ENCODE measurements at places on chromosomes 12 and 14.

- DNase-seq = no peak
Measured at GRCh38 chr12:92552412-92553108, 150.2 kb upstream of the PLEKHG7 start.

DNA sequence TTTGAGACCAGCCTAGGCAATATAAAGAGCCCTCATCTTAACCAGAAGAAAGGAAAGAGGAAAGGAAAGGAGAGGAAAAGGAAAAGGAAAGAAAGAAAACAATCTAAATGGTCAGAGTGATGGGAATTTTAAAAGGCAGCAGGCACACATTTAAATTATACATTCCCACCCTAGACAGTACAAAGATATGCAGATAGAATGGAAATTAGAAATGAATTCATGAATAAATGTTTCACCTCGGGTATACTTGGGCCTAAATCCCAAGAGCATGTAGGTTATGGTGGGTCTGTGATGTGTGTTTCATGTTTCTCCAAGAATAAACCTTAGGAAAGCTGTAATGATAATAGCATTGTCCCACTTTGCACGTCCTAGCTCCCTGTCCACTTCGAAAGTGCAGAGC lies 104.6 kb upstream of the SLCO1C1 start:
- DNase-seq = no peak

DNA sequence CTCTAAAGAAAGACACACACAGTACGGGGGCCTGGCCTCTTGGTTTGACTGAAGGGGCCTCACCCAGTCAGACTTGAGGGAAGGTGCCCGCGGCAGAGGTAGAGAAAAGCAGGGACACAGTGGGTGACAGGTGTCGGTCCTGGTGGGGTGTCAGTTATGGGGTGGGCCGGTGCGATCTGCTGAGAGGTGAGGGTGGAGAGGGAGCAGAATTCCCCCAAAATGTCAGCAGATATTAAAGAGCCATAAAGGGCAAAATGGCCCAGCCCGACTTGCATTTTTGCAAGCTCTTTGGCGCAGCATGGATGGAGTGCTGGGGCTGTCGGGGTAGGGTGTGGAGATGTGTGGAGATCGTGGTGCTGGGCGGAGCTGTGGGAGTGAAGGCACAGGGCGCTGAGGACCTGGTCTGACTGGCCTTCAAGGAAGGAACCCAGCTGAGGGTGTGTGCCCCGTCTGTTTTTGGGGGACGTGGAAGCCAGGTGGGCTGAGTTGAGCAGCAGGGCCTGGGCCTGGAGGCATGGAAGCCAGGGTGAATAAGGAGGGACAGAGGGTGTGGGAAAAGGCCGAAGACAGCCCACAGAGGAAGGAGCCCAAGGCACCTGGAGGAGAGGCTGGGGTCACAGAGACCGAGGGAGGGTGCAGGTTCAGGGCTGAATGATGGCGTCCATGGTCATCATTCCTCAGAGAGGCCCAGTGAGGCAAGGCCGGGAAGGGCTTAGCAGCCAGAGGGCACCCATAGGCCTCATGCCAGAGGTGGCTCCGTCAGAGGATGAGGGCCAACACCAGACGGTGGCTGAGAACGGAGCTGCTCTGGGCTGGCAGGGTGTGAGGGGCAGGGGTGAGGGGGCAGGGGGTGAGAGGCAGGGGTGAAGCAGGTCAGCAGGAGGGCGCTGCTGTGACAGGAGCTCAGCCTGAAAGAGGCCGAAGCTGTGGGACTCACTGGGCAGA lies 48.2 kb upstream of the DYNC1H1 start:
- no peak for DNase-seq

GRCh38 chr12:74620921-74621320 lies 83.3 kb downstream of the ATXN7L3B start:
- no peak for DNase-seq

DNA sequence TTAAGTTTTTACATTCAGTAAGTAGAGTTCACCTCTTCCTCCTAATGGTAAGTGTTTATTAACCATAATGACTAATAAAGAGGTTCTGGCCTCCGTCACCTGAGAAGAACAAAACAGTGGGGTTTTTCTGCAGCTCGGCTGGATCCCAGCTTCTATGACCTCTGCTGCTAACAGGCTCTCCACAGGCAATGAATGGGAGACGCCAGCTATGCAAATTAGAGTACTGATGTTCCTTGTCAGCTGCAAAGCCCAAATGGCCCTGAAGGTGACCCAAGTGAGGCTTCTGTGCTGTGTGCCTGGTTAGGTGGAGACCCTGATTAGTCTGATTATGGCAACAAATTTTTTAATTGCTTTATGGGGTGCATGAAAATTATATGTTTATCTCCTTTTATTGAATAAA lies 218.1 kb downstream of the APAF1 start:
- no peak for DNase-seq

- no peak for DNase-seq
Measured at GRCh38 chr14:98200601-98201000, 1071.4 kb downstream of the BCL11B start.

GRCh38 chr14:70888681-70889175 lies 18.5 kb upstream of the PCNX1 start:
- DNase-seq = no peak

- no peak for DNase-seq
Measured at GRCh38 chr12:32502693-32503502, 103.5 kb downstream of the FGD4 start.

GRCh38 chr12:104138797-104139152 lies 765 bp upstream of the NFYB start:
- DNase-seq = no peak

GRCh38 chr12:129378496-129378895 lies 525.2 kb downstream of the GLT1D1 start:
- no peak for DNase-seq

DNA sequence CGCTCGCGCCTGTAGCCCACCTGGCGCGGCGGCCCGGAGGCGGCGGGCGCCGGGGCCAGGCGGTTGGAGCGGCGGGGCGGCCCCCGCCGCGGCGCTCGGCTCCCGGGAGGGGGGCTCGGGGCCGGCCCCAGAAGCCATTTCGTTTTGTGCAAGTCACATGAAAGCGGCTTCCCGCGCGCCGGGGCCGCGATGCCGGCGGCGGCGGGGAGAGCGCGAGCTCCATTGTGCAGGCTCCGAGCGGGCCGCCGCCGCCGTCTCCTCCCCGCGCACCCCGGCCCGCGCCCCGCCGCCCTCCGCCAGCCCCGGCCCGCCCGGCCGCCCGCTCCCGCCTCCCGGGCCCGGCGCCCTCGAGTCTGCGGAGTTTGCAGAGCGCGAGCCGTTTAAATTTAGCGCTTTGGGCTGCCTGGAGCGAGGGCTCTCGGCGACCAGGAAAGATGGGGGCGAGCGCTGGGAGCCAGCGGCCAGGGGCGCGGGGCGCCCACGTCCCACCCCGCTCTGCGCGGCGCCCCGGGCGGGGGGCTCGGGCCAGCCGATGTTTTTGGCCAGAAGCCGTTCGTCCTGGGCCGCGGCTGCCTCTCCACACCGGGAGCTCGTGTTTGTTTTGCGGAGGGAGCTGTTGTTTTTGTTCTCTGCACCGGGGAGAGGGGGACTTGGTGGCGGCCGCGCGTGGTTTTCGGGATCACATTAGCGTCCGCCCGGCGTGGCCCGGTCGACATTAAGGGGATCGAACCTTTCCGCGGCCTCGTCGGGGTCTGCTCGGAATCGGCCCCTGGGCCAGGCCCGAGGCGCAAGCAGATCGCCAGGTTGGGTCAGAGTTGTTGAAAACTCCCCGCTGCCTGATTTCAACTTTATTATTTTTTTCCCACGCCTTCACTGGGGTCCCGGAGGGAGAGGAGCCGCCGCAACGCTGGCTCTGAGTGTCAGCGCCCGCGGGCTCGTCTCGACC lies 982 bp downstream of the BCL7A start:
- peak; percentile 32 for DNase-seq

DNA sequence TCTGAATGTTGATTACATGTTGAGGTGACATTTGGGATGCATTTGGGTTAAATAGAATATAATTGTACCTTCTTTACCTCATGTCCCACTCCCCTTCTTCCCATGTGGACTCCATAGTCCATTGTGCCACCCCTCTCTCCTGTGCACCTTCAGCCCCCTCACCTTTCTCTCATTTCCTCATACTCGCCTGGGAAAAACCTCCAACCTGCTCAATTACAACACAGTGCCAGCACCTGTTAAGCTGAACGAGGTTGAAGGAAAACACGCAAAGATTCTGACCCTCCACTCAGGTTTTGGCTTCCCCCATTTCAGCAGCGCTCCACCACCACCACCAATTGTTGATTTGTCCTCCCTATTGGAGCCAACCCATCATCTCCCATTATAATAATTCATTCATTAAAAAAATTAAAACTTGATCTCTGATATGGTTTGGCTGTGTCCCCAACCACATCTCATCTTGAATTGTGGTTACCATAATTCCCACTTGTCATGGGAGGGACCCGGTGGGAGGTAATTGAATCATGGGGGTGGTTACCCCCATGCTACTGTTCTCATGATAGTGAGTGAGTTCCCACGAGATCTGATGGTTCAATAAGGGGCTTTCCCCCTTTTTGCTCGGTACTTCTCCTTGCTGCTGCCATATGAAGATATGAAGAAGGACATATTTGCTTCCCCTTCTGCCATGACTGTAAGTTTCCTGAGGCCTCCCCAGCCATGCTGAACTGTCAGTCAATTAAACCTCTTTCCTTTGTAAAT lies 33.7 kb upstream of the PPP2R5C start:
- no peak for DNase-seq

DNA sequence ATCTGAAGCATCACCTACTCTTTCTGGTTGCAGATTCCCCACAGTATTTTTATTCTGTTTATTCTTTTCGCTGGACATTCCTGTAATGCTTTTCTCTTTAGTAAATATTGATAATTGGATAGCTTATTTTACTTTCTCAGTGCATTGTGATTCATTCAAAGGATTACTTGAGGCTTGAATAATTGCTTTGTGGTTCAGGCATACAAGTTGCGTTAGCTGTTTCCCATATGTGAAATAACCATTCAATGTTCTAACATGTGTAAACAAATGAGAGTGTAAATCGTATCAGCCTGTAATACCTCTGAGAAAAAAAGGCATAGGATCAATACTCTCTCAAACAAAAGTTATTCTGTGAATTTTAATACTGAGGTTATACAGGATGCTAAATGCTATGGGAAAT lies 1004.2 kb upstream of the SEL1L start:
- no peak for DNase-seq

- DNase-seq = no peak
Measured at GRCh38 chr12:133165776-133166175, 15.5 kb upstream of the ZNF268 start.
